ENCODE measurements at places on chromosomes 11 and 22.
A peak's percentile ranks its signal among the peaks of the same experiment; 100 is the strongest.

GRCh38 chr22:25080855-25081254 lies 118.8 kb upstream of the CRYBB3 start:
- DNase-seq, result no peak

DNA sequence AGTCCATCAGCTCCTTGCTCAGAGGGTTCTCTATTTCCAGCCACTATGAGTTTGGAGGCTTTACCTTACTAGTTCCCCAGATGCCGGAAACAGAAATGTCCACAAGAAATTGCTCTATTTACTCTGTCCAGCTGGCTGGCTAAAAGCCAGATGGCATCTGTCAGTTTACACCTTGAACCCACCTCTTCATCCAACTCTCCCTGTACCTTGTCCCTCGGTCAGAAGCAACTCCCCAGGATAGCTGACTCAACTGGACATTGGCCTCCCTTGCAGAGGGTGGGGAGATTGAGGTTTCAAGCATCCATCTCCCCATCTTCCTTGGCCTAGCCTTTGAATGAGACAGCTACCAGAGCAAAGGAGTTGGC lies 1.7 kb downstream of the C2CD2L start:
- DNase-seq, result no peak

DNA sequence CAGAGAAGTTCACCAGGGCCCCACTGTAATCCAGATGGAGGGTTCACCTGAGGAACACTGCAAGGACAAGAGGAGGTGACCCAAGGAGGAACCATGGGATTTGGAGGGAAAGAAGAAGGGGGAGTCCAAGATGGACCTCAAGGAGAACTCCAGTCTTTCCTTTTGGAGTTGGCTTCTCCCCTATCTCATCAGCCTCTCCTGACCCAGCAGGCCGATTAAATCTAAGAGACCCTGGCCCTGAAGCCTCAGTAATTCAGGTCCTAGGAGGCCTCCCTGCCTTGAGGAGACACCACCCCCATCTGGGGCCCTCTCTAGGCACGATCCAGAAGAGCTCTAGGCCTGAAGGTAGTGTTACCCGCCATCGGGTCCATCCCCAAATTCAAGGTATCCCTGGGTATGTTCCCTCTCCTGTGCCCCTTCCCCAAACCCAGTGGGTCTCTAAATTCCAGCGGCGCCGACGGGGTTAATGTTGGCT lies 15.1 kb upstream of the DGKZ start:
- no peak for DNase-seq

DNA sequence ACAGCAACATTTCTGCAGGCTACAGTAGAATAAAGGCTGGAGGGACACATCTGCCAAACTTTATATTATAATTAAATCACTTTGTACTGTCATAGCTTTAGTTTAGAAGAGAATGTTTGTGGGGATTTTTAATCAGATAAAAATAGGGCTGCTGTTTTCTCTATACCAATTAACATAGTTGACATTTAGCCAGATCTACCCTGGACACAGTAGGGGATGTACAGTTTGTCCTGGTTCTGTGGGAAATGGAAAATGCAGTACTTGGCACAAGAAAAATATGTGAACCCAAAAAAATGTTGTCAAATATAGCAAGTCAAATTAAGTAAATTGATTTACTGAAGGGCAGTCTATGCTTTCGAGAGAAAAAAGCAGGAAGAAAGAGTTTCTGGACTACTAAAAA lies 20.8 kb upstream of the PICALM start:
- no peak for DNase-seq

DNA sequence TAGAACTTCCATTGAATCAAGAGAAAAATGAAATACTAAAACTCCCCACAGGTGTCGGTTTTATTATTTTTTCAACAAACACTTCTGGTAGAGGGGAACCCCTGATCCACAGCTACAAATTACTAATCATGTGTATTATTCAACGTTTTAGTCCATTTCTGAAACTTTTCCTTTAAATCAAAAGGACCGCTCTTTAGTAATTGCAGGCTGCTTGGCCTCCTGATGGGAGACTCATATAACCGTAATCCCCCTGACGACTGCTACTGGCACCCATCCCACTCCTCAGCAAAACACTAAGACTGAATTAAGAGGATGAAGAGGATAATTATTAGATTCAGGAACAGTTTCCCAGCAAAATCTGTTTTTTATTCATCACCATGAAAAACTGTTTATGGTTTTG lies 46.4 kb downstream of the PAX6 start:
- no peak for DNase-seq

DNA sequence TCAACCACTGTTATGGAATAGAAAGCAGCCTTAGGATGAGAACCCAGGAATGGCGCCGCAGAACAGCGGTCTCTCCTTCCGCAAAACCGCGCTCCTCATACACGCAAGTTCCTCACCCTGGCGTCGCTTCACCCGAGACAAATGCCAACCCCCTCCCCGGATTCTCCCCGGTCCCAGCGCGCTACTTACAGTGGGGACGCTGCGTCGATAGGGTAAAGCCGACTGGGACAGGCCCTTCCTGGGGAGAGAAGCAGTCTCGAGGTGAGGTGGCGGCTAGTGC lies 287 bp downstream of the RPS13 start:
- no peak for DNase-seq

DNA sequence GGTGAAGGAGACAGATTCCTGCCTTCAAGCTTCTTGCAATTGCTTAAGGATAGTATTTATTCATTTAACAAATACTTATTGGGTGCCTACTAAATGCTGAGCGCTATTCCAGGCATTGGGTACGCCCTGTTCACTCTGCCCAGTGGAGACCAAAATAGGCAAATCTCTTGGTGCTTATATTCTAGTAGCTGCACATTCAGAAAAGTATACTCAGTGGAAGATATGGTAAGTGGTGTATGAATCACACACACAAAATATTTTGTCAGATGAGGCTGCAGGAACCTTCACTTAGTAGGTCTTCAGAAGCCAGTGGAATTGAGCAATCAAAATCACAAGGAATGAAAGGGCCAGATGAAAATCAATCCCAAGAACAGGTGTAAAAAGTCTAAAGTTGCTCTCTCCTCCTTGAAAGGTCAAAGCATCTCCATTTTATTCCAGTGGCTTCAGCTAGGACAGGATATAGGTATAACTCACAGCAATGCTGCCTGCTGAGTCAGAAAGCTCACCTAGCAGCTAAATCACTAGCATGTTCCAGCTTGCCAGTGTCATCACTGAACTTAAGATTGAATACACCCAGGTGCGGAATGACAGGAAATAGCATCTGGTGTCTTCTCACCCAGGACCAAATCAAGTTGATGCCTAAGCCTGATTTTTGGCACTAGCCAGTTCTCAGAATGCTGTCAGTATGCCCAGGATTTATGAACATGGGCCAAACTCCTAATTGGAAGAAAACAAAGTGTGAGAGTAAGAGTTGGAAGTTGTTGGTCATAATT lies 83.9 kb downstream of the AMOTL1 start:
- DNase-seq, result no peak

GRCh38 chr11:9664276-9665171 lies 647 bp downstream of the SWAP70 start:
- peak; percentile 75 for DNase-seq

- DNase-seq, result no peak
These were observed 334.5 kb downstream of the TTC28 start for GRCh38 chr22:28344918-28345703.

GRCh38 chr11:112290493-112290850 lies 29.8 kb upstream of the PLET1 start:
- DNase-seq, result no peak

DNA sequence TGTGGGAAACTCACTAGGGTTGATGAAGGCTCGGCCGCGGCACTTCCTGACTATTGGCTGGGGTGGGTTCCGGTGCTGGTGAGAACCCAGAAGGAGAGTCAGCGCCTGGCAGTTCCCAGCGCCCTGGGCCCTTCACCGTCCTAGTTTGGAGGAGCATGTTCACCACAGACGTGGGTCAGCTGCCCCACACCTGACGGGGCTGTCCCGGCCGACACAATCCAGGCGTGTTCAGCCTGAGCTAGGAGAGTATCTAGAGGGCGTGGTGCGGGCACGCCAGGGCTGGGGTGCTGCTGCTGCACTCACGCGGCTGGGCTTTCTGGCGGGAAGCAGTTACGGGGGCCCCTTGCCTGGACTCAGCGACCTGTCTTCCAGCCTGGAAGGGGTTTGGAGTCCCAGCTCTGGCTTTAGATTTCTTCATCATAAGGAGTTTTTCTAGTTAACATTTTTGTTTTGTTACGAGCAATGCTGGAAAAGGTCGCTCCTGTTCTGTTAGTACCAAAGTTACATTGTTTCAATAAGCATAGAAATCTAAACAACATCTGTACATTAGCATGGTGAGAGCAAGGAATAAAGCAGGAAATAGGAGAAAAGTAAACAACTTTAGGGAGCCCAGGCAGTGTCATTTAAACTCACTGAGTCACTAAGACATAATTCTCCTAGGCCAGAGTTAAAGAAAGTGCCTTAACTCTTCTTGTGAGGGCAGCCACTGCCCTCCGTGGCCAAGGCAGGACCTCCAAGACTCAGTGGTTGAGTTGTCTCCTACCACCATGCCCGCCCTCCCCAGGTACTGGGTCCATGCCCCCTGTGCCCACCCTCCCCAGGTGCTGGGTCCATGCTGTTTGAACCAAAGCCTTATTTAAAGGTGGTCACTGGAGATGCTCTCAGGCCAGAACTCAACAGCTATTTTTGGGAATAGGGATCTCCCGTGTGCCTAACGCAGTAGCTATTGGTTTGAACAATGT lies 12.1 kb upstream of the ADORA2A start:
- DNase-seq, result no peak

DNA sequence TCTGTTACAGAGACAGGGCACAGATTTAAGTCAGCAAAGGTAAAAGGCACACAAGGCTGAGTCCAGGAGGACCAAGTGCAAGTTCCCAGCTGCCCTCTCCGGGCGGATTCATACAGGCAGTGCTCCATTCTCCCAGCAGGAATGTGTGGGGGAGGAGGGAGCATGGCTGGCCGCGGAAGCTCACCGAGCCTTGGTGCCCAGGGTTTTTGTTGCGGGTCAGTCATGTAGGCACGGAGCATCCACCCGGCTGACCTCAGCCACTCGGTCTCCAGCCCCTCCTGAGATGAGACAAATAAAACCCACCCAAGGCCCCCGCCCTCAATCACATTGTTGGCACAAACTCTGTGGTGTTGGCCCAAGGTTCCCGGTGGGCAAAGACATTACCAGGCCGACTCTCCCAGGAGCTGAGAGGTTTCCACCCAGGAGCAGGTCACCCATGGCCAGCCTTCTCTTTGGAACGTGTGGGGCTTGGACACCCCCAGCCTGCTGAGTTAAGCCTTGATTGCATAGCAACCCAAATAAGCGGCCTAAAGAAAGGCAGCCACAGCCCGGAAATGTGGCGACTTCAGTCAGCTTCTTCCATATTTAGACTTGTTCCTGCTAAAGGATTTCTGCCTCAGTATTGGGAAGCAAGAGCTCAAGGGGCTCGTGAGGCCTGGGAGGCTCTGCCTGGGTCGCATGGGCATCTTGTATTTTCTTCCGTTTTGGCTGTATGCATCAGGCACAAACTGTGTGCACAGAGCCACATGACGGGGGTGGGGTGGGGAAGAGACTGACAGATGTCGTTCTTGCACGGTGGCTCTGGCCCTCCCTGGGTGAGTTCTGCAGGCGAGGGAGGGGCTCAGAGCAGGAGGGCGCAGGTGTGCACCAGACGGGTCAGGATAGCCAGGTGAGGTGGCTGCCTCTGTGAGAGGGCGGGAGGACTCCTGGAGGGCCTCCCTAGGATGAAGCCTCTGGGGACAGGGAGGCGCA lies 63.0 kb downstream of the ARHGAP8 start:
- DNase-seq, result no peak

DNA sequence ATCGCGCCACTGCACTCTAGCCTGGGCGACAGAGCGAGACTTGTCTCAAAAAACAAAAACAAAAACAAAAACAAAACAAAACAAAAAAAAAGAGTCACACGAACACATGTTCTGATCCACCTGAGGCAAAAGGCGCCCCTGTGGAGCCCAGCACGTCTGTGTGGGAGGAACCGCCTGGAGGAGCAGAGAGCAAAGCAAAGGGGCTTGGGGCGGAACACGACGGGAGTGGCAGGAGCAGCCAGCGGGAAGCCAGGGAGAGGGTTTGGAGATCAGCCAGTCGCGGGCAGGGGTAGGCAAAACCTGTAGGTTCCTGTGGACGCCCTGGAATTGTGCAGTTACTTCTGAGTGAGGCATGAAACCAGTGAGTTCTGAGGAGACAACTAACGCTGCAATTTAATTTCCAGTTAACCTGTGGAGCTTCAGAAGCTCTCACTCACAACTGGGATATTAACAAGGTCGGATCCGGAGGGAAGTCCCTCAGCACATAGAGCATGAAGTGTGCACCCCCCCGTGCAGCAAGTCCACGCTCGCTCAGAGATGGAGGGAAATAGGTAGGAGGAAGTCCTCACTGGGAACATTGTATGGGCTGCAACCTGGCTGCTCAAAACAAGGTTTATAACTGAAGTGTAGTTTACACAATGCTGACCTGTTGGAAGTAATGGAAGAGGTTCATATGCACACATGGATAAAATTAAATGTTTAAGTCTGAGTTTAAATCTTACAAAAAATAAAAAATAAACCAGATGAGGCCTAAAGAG lies 13.2 kb upstream of the USP18 start:
- DNase-seq, result no peak

DNA sequence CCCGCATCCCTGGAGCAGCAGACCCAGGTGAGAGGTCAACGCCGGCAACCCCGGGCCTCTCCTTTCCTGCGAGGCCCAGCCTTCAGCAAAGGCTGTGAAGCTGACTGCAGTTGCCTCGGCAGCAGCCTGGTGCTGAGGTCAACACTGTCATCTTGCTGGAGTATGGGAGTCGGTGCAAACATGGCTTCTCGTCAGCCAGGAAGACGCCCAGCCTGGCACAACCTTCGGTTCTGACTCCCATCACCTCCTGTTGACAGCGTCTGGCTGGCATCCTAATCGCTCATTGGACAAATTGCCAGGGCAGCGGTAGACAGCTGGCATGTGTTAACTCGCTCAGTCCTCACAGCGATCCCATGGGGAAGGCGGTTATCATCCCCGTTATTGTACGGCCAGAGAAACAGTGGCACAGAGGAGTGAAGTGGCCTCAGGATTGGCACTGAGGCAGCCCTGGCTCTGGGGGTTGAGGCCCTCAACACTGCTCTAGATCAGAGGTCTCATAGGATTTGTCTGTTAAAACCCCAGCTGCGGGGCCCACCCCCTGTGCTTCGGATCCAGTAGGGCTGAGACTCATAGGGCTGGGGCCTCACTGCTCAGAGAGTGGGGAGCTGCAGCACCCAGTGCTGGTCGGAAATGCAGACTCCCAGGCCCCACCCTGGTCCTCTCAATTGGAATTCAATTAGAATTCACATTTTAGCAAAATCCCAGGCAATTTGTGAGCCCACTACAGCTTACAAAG lies 39.3 kb upstream of the TP53I11 start:
- no peak for DNase-seq

DNA sequence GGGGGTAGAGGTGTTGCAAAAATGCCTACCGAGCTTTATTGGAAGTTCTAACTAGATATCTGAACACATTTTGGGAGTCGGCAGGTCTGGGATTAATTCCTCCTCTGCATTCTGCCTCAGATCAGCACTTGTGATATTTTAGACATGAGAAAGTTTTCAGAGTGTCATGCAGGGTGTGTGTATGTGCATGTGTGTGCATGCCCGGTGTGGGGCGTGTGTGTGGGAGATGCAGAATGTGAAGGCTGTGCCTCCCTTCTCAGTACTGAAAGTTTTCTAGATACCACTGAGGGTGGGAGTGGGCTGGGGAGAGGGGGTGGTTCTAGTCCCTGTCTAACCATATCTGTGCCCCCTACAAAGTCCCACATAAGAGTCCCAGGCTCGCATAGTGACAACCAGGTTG lies 180.0 kb upstream of the NTM start:
- no peak for DNase-seq

Measured in OCI-LY7 (cell line).